Occipital lobe (tissue), 3 donors: ENCODE measurements at places on chromosomes 6 and 20. TPM values are rescaled to one million over a fixed set of nuclear protein-coding genes. Genes with fewer than 3 reads are reported as not detected.

The MYBL2 gene
- 0.47 TPM for total RNA-seq

The MKKS gene
- total RNA-seq = 17.9 TPM

DNA sequence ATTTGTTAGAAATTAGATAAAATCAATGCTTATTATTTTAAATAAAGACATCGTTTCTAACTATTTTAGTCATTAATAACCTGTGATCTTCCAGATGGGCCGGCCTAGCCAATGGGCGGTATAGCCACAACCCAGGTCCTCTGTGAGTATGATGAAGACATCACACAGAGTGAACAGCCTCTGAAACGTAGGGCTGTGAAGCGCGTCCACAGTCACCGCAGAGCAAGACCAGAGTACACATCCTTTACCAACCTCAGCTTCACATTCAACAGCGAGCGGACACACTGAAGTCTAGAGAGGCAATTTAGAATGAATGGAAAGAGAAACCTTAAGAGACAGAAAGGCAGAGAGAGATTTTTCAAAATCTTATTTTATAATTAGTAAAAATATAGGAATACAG is 125.0 kb upstream of the RPS6KA2 start:
- DNase-seq = no peak

DNA sequence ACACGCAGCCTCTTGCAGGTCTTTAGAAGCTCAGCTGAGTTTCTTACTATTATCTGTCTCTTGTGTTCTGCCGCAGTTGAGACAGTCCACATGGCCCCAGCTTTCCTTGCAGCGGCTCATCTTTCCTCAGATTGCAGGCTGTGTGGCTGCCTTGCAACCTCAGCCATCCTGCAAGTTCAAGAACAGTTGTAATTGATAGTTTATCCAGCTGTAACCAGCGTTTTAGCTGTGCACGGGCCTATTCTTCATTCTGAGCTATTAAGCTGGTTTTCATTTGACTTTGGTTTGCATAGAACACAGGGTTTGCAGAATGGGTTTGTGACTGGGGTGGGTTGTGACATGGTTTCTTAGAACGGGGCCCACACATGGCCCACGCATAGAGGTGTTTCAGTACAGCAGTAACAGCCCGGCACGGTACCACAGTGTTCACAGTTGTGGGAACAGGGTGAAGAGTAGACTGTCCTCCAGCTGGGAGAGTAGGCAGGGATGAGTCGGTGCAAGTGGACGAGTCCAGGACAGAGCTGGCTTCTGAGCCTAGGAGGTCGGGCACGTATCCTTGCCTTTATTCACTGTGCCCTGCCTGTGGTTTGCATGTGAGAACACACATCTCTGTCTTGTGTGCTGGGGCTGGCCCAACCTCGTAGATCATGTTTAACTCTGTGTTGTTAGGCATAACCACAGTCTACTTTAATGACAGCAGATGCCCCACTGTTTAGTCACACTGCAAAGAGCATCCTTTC is 89.2 kb downstream of the RPP40 start:
- DNase-seq = no peak

- no peak for DNase-seq
Observed at GRCh38 chr20:57170343-57170742, 96.1 kb downstream of the BMP7 start.

DNA sequence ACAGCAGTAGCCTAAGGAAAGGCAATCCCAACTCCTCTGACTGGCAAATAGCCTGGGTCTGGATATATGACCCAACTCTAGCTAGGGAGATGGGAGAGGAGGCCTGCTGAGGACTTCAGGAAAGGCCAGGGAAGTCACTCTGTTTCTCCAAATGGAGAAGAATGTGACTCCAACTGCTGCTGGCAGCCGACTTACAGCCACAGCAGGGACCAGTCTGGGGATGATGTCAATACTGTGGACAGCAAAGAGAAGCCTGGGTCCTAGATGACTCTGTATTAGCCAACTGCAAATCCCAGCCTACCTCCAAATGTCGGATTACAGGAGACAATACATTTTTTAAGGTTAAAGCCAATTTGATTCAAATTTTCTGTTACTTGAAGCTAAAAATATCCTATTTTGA is 232.6 kb downstream of the FOXC1 start:
- DNase-seq = no peak

The SCUBE3 gene
- total RNA-seq = 1.7 TPM

The SLC17A3 gene
- total RNA-seq = not detected

GRCh38 chr6:27867051-27867944 is 44.9 kb downstream of the OR2B2 start:
- no peak for DNase-seq

- DNase-seq = peak; percentile 32
Observed at GRCh38 chr6:37516076-37516919, 16.6 kb upstream of the CCDC167 start.

DNA sequence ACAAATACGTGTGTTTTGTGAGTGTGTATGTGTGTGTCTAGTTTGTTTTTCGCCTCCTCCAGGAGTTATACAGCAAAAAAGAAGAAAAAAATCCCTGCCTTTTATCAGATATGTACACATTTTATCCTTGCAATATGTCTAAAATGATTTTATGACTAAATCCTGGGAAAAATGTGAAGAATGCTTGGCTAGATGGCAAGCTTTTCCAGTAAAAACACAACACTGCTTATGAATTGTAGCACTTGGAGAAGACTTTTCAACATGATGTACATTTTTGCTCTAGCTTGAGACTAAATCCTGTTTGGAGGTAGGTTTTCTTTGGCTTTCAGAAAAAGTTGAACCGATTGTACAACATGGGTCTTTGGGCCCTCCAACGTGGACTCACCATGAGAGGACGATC is 160.2 kb downstream of the GMPR start:
- DNase-seq = no peak

DNA sequence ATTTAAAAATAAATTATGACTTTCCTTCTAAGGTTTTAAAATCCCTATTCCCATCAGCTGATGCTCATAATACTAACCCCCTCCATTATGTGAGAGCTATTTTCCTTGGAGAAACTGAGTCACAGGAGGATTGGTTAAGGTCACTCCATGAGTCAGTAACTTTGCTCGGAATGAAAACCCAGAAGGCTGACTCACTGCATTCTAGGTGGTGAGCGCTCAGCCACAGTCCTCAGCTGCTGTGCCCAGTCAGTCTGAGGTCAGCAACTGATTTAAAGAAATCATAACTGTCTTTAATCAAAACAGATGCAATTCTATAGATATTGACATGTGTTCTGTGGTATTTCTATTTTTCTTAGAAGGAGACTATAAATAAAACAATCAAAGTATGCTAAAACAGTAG is 359.2 kb downstream of the GJA1 start:
- no peak for DNase-seq

The TTK gene
- 4.2 TPM for total RNA-seq

DNA sequence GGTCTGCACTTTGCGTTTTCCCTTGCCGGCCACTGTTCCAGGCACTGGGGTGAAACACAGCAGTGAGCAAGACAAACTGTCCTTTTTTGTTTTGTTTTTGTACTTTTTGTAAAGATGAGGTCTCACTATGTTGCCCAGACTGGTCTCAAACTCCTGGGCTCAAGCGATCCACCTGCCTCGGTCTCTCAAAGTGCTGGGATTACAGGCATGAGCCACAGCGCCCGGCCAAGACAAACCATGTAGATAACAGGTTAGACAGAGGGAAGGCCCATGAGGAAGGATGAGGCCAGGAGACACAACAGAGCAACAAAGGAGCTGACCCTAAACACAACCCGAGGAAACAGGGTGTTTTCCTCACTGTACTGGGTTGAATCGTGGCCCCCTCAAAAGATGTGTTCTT is 165.4 kb downstream of the NFATC2 start:
- DNase-seq = no peak

The TAGAP gene
- 1.4 TPM for total RNA-seq

The HLA-DQB2 gene
- not detected for total RNA-seq

The MAD2L1BP gene
- 22.3 TPM for total RNA-seq

DNA sequence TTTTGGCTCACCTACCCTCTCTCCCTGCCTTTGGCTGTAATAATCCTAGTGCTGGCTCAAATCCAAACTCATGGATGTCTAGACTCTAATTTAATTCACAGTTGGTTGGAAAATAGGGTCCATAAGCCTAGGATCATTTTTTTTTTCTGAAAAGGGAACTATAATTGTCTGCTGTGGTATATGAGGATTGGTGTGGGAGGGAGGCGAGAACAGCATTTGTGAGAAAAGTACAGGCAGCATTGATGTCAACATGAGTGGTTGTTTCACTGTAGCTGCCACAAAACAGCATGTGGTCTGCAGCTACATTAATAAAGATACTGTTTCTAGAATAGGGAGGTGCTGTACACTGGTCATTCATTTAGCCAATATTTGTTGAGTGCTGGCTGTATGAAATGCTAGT is 18.6 kb upstream of the POLR1H start:
- DNase-seq = no peak

- DNase-seq = no peak
Observed at GRCh38 chr6:166989427-166990032, 9.7 kb upstream of the CEP43 start.
